Right renal pelvis (tissue), 4 donors: ENCODE measurements at places on chromosomes 2 and 18. TPM values are rescaled to one million over a fixed set of nuclear protein-coding genes. Genes with fewer than 3 reads are reported as not detected.
A peak's percentile ranks its signal among the peaks of the same experiment; 100 is the strongest.

The NOSTRIN gene
- polyA plus RNA-seq = 26.3 TPM

The DTNA gene
- polyA plus RNA-seq = 15.3 TPM

The CD207 gene
- polyA plus RNA-seq = not detected

- no peak for DNase-seq
Observed at GRCh38 chr2:205175831-205176230, 506.5 kb upstream of the NRP2 start.

GRCh38 chr2:172944022-172944793 lies 131.4 kb upstream of the MAP3K20 start:
- no peak for DNase-seq

- DNase-seq = no peak
Observed at GRCh38 chr2:231672617-231673347, 35.5 kb upstream of the PTMA start.

- no peak for DNase-seq
Observed at GRCh38 chr2:186522450-186522849, 36.4 kb downstream of the ZC3H15 start.

- DNase-seq = no peak
Observed at GRCh38 chr2:29372185-29372584, 257.0 kb downstream of the CLIP4 start.

- DNase-seq = peak; percentile 49
Observed at GRCh38 chr18:50194631-50195532, at the start of gene MYO5B. Gene MYO5B (minus strand): TSS chr18:50195147. CDS start chr18:50194793, 354 bp downstream.

DNA sequence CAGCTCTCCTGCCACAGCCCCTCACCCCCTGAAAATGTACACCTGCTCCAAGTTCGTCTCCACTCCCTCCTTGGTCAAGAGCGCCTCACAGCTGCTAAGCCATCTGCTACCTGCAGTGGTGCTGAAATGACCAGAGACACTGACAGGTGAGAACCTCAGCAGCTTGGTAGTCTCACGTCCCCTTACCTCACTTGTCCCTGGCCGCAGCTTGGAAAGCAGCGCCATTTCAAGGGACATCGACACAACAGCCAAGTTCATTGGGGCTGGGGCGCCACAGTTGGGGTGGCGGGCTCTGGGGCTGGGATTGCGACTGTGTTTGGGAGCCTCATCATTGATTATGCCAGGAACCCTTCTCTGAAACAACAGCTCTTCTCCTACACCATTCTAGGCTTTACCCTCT lies 47.5 kb downstream of the ANKRD44 start:
- DNase-seq = no peak

DNA sequence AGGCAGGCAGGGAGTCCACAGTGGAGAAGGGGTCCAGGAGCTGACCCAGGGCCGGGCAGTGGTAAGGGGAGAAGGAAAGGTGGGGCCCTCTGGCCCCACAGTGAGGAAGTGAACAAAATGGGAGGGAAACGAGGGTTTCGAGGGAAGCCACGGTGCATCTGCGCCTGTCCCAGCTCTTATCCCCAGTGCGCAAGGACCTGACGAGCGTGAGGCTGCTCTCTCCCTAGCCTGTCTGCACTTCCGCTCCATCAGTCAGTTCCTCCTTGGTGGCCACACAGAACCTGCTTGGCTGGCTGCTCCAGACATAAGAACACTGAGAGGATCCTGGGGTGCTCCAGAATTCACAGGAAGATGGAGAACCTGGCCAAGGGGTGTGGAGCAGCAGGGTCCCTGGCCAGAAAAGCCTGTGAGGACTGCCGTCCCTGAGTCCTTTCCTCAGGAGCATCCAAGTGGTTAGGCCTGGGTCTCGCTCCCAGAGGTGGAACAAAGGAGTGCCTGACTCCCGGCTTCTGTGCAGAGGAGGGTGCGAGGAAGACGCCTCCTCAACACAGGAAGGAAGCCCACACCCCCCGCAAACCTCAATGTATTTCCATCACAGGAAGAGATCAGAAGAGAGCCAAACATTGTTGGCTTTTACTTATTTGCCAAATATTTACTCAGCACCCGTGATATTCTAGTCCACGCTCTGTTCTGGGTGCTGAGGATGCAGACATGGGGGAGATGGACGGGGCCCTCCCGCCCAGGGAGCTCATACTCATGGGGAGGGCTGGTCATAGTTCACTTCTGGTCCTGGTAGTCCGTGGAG lies 43.7 kb upstream of the SEMA4C start:
- DNase-seq = no peak

- no peak for DNase-seq
Observed at GRCh38 chr2:5618271-5618670, 73.9 kb upstream of the SOX11 start.

- peak; percentile 63 for DNase-seq
Observed at GRCh38 chr2:202178346-202178958, 59.9 kb downstream of the SUMO1 start.

- no peak for DNase-seq
Observed at GRCh38 chr2:238595750-238596570, 169.2 kb downstream of the ASB1 start.

GRCh38 chr2:270861-271260 lies 6.1 kb downstream of the ACP1 start:
- DNase-seq = no peak
